ENCODE measurements at places on chromosomes 5 and 9. TPM values are rescaled to one million over a fixed set of nuclear protein-coding genes. Genes with fewer than 3 reads are reported as not detected.

Gene DELE1
- total RNA-seq: 44.2 TPM

Gene S100Z
- not detected for total RNA-seq

Gene CAVIN4
- 0.17 TPM for total RNA-seq

Gene VAV2
- 8.7 TPM for total RNA-seq

Gene ZNF462
- total RNA-seq: 5.7 TPM

Gene MAP1B
- 130 TPM for total RNA-seq

Gene ADGRD2
- not detected for total RNA-seq

Gene GFM2
- 29.9 TPM for total RNA-seq

Gene RLN1
- total RNA-seq: not detected

Gene NEUROG1
- not detected for total RNA-seq

Gene HAND1
- not detected for total RNA-seq

Gene COL23A1
- total RNA-seq: not detected

Gene PCDHGA5
- total RNA-seq: 0.15 TPM

Gene ZNF474
- under 0.01 TPM for total RNA-seq

Gene HAVCR2
- 0.17 TPM for total RNA-seq

Gene NR6A1
- total RNA-seq: 0.15 TPM

Gene RGMB
- 67.8 TPM for total RNA-seq

Gene ORM2
- not detected for total RNA-seq

Gene PCDHGB6
- 1.3 TPM for total RNA-seq

Gene GPR21
- total RNA-seq: not detected

Gene CYFIP2
- total RNA-seq: 10.3 TPM

Gene CNTNAP3
- 2.9 TPM for total RNA-seq

Gene SCGB3A1
- not detected for total RNA-seq

Gene F2RL2
- total RNA-seq: 8.3 TPM

All from bronchus fibroblast of lung (primary cell).